Kasumi-1 (cell line): ENCODE measurements at places on chromosomes 6 and 20.

DNA sequence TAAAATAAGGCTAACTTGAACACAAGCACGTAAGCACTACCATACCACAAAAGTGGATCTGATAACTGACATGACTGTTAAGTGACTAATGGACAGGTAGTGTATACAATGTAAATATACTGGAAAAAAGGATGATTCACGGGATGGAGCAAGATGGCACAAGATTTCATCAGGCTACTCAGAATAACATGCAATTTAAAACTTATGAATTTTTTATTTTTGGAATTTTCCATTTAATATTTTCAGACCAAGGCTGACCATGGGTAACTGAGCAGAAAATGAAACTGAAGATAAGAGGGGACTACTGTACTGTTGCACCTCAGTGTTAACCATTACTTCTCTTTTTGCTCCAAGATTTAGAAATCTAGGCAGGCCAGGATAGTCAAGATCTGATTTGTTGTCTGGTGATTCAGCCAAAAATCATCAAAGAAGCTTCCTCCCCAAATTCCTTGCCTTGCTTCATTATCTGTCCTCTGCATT is 45.4 kb downstream of the TPBG start:
- no peak for DNase-seq

DNA sequence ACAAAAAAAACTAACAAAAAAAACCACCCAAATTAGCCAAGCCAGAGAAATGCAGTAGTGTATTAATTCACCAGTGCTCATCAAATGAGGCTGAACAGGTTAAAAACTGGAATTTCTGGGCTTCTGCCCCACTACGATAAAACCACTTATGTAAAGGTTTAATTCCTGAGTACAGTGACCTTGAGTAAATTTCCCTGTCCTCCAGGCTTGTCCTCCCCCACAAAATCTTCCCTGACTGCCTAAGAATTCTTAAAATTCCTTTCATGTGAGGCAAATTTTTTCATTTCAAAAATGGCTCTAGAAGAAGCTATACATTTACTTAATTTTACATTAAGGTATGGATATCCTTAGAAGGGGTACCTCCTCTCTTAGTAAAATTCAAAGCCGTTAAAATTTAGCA is 80.1 kb upstream of the ID4 start:
- DNase-seq, result no peak

DNA sequence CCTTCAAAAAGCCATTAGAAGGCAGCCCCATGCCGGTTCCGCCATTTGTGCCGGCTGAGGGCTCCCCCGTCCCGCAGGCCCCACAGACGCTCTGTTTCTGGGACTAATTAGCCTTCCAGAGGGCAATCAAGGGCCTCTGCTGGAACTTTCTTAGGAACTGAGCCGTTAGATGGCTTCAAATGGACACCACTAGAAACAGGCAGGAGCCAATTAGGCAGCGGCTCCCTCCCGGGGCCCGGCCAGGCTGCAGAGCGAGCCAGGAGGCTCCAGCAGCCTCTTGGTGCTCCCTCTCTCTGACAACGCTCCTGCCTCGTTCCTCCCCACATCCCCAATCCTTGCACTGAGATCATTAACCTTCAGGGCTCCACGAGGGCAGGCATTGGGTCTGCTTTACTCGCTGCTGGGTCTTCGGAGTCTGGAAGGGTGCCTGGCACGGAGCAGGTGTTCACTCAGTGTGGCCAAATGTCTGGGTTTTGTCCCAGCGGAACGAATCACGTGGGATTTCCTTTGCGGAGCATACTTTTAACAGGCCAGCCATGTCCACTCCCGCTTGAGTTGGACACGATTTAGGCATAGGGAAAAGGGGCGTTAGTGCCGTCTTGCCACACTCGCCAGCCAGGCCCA is 98.3 kb downstream of the TMEM242 start:
- no peak for DNase-seq

- peak; percentile 64 for DNase-seq
Measured at GRCh38 chr20:31968291-31969126, 558 bp downstream of the XKR7 start.

DNA sequence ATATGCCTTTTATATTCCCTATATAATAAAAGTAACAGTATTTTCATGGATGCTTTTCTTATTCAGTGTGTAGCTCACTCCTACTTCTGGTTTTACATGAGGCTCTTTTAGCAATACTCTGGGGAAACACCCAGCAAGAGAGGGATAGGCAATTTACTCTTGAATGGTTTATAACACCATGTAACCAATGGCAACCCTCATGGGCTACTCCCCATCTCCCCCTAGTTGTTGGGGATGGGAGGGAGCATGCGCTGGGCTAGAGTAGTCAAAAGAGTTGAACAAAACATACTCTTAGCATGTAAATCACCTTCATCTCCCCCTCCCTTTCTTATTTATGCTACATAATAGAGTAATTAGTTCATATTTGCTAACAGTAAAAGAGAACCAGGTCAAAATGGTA is 140.1 kb upstream of the LRFN2 start:
- DNase-seq, result no peak

- DNase-seq, result no peak
Measured at GRCh38 chr6:14930366-14930989, 315.4 kb upstream of the JARID2 start.

DNA sequence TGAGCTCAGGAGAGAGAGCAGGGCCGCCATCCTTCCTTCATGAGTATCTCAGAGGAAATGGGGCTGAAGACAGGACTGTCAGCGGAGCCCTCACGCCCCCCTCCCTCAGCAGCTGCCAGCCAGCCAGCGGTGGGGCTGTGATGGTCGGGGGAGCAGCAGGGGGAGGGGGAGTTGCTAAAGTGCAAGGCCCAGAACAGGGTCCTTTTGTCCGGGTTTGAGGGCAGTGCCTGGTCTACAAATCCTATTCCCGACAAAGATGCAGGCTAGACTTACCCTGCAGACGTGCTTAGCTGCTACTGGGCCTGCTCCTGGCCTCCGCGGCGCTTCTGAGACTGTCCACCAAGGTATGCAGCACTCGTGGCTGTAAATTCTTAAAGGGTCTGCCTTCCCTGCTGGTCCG is 593.4 kb upstream of the CDH4 start:
- no peak for DNase-seq

- no peak for DNase-seq
Measured at GRCh38 chr20:54844346-54844745, 369.0 kb downstream of the DOK5 start.

- DNase-seq, result no peak
Measured at GRCh38 chr20:63578224-63579016, 4.4 kb upstream of the HELZ2 start.
